ENCODE measurements at places on chromosomes 3 and 15.

- DNase-seq, result no peak
Measured at GRCh38 chr15:51046799-51047449, 47.8 kb downstream of the TNFAIP8L3 start.

DNA sequence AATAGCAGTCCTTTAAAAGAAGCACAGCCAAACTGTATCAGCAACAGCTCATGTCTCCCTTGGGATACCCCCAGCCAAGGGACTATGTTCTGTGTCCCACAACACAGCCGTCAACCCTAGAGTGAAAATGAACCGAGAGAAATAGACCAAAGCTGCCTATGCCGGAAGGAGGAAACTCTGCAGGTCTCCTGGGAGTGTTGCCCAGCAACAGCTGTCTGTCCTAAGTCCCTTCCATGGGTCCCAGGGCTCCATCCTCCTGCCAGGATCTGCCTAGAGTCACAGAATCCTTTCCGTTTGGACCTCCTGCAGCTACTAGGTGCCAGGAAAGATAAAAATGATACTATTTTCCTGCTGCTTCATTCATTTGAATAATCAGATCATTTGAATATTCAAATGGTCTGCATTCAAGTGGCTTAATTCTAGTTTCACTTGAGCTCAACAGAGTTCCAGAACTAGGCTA is 53.1 kb downstream of the TRANK1 start:
- DNase-seq, result no peak

DNA sequence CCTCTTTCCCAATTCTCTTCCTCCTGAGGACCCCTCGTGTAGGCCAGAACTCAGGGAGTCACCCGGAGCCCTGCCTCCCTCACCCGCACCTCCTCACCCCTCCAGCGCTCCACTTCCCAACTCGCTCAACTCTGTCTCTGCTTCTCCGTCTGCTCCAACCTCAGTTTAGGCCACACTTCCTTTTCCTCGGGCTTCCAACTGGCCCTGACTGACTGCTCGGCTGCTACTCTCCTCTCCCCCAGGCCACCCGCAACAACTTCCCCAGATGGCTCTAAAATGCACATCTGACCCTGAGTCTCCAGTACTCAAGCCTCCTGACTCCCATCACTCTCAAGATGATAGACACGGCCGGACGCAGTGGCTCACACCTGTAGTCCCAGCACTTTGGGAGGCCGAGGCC is 23.6 kb downstream of the TMEM44 start:
- no peak for DNase-seq

DNA sequence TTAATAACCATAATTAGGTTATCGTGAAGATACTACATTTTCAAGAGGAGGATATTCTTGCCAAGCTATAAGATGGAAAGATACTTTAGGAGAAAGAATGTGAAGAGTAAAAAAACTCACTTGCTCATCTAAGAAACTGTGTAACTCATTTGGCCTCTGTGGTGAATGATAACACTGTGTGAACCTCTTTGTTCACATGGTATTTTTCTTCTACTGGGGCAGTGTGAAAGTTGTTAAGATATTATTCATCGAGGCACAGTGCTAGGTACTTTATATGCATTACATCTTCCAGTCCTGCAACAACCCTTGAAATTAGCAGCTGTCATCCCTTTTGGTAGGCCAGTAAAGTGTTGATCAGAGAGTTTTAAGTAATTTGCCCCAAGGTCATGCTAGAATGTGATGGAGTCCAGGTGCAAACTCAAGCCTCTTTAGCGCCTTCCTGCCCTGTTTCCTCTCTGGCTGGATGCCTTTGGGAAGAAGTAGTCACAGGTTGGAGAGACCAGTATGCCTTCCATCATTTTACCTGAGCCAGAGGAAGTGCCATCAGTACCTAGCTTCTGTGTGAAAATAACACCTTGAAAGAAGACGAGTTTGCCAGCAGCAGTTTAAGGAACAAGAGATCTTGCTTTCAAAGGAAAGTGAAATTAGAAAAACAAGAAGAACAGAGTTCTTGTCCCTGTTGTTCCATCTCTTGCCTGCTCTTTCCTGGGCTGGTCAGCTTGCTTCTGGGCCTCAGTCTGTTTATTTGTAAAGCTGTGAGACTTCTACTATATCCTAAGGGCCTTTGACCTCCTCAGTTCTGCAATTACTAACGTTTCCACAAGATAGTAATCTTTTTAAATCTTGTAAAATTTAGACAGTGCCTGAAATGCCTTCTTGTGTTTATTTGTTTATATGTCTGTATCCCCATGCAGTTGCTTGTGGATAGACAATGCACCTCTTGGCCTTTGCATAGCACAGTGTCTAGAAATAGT is 179.3 kb downstream of the FNDC3B start:
- no peak for DNase-seq

DNA sequence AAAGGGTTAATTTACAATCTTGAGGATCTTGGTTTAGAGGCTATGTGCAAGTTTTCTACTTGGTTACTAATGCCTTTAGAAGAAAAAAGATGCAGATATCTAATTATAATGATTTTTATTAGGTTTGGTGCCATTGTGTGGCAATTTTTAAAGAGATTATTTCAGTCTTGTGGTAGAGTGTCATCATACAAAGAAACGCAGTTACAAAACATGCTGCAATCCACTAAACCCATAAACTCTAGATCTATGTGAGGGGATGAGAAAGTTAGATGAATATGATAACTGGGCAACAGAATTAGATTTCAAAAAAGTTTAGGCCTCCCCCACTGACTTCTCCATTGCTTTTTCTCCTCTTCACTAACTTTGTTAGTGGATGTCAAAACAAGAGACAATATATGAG is 106.0 kb downstream of the ARPP21 start:
- no peak for DNase-seq

- DNase-seq, result no peak
Measured at GRCh38 chr3:167863811-167864551, 128.5 kb downstream of the SERPINI1 start.

DNA sequence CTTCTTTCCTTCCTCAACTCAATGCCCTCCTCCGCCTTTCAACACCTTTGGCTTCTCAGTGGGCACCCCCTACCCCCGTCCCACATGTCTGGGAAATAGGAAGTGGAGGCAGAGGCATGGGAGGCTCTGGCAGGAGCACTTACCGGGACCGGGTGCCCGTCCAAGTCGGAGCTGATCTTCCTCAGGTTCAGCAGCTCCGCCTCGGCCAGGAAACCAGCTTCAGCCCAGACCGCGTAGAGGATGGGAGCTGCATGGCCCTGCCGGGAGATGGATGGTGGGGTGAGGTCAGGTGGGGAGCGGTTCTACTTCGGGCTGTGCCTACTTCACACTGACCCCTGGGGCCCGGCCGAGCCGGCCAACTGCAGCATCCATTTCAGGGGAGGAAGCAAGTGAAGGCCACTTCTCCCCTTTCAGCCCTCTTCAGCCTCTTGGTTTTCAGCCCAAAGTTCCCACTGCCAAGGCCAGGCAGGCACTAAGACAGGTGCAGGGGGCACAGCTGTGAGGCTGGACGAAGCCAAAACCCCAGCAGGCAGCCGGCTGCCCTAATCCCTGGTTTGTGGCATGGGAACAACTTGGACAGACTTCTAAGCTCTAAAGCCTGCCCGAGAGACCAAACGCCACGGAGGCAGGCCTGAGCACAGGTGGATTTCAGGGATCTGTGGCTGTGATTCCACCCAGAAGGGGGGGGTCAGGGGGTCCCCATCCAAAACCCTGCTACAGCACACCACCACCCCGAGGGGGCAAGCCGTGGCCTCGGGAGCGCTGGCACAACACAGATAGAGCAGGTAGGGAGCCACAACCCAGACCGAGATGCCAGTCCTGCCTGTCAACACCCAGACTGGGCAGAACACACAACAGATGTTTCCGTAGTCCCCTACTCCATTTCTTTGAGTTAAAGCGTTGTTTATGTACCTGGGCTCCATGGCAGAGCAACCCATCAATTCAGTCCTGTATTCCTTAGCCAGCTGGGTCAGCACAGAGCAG is 14.5 kb downstream of the TKT start:
- DNase-seq, result no peak

DNA sequence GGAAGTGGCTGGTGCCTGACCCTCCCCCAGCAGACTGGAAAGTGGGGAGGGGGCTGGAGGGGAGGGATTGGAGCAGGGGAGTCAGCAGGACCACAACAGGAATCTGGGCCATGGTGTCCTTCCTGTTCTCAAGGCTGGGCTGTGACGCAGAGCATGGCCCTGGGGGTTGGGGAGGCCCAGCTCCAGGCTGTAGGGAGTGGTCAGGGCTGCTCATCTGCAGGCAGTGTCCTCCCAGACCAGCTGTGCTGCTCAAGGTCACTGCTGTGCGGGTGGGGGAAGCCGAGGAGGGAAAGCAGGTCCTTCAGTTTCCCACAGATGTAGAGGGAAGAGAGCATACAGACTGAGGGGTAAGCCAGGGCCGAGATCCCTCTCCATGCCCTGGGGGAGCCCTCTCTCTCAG is 40.7 kb downstream of the CYP11A1 start:
- no peak for DNase-seq

DNA sequence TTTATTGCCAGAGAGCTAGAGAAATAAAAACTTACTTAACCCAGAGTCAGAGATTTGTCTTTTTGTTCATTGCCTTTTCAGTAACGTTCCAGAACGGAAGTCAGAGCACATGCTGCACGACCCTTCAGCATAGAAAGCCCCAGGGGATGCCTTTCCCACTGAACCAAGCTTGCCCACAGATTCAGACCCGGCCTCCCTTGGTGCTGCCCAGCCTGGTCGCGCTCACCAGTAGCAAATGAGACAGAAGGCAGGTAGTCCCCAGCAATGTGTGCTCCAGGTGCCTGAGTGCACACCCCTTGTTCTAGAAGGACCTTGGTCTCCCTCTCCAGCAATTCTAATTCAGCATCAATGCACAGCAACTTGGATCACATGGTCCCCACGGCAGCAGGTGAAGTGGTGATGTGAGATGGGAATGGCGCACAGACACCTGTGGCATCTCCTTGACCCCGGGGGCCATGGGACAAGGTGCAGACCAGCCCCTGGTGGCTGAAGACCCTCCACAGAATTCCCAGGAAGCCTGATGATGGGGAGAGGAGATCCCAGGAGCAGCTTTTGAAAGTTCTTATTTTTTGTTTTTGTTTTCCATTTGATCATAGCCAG is 91.8 kb upstream of the IQSEC1 start:
- no peak for DNase-seq

DNA sequence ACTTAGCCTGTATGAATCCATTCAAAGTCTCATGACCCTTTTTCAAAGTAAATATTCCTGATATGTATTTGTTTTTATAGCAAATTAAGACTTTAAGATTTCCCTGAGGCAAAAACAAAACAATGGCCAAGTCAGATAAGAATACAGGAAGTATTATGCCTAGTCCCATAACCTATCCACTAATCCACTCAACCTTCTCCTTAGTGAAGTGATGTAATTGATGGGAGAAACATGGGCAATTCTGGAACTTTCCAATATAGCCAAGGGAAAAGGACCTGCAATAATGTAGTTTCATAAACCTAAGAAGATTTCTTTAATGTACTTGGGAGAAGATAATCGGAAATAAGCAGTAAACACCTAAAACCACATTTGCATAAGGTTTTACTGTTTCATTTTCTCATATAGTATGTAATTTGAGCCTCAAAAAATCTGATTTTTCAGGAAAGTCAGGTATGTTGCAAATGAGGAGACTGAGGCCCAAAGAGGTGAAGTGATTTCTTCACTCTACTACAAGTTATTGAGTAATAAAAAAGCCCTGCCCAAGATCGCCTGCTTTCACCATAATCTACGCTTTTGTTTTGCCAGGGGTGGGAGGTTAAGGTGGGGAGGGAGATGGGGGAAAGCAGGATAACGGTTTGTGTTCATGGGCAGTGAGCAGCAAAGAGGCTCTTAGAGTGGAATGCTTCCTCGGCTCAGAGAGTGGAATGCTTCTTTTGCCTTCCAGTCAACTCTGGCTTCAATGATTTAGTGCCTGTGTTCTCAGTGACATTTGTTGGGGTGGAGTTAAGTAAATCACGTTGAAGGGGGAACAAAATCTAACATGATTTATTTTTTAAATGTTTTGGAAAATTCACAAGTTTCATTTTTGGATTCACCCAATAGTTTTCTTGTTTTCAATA is 95.0 kb upstream of the FNDC3B start:
- no peak for DNase-seq

DNA sequence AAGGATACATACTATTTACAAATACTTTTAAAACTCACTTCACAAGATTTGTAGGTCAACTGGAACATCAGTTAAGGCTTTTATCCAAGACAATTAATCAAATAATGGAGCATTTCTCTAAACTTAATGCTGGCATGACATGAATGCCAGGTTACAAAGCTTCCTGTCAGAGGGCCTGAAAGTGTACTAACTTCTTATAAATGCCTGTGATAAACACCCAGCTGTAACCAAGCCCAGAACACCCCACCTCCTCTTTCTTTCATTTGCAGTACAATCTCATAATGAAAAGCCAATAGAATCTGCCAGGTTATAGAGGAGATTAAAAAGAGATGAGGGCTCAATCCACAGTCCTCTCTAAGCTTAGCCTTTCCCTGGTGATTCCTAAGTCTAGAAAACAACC is 214.4 kb downstream of the OSBPL10 start:
- no peak for DNase-seq

- DNase-seq, result no peak
Measured at GRCh38 chr3:37181756-37182155, 7.4 kb upstream of the LRRFIP2 start.

DNA sequence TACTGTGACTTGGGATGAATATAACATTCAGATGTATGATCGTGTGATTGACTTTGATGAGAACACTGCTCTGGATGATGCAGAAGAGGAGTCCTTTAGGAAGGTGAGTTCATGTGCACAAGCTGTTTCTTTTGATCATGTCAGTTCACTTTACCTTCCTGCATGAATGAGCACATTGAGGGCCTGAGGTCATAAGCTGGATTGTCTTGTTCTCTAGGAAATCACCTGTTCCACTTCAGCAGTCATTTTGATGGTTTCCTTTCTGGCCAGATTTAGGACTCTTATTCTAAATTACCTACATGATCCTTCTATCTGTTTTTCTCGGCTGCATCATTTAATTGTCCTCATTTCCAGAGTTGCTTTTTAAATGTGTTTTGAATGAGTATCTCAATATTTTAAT is 4.1 kb downstream of the RCN2 start:
- no peak for DNase-seq

DNA sequence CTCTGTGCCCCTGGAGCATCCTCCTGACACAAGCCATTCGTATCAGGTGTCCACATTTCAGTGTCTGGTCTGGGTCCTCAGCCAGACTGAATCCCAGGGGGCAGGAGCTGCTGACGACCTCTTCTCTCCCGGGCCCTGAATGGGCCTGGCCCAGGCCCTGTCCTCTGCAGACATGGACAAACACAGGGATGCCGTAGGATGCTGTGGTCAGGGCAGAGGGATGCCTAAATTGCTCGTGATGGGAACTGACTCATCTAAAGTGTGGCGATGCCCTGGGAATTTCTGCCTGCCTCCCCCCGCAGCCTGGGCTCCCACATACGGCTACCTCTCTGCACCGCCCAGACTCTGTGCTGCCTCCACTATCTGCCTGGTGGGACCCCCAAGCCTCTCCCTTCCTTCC is 58.5 kb upstream of the CTSH start:
- DNase-seq, result no peak

- DNase-seq, result no peak
Measured at GRCh38 chr15:51771773-51772172, 20.4 kb downstream of the TMOD2 start.

- DNase-seq, result no peak
Measured at GRCh38 chr3:42710323-42711021, 7.9 kb upstream of the HHATL start.

GRCh38 chr15:60966316-60966715 is 262.8 kb downstream of the RORA start:
- no peak for DNase-seq
